Activated B cell treated with CpG ODN at 0.5 μM for 24 hours (primary cell): ENCODE measurements at places on chromosomes 5 and 9. TPM values are rescaled to one million over a fixed set of nuclear protein-coding genes. Genes with fewer than 3 reads are reported as not detected.
A peak's percentile ranks its signal among the peaks of the same experiment; 100 is the strongest.

DNA sequence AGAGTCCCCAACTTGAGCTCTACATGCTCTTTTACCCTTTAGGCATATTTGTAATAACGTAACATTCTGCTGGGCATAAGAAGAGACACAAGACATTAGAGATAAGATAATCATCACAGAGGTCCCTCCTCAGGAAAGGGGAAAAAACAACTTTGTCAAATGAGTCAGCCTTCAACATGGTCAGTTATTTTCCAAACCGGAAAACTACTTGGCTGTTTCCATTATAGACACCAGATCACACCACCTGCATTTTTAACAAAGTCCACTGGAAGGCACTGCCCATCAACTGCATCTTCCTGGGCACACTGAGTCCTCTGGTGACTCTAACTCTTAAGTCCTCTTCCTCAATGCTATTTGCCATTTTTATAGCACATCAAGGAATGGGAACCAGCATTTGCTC, 221.8 kb downstream of the FAM114A2 start:
- no peaks in the 10 kb centered on the region for H3K27me3 ChIP-seq
- no peaks in the 10 kb centered on the region for H3K4me1 ChIP-seq
- H3K27ac ChIP-seq: no peak overlapping the region
- no peaks in the 10 kb centered on the region for H3K36me3 ChIP-seq

DNA sequence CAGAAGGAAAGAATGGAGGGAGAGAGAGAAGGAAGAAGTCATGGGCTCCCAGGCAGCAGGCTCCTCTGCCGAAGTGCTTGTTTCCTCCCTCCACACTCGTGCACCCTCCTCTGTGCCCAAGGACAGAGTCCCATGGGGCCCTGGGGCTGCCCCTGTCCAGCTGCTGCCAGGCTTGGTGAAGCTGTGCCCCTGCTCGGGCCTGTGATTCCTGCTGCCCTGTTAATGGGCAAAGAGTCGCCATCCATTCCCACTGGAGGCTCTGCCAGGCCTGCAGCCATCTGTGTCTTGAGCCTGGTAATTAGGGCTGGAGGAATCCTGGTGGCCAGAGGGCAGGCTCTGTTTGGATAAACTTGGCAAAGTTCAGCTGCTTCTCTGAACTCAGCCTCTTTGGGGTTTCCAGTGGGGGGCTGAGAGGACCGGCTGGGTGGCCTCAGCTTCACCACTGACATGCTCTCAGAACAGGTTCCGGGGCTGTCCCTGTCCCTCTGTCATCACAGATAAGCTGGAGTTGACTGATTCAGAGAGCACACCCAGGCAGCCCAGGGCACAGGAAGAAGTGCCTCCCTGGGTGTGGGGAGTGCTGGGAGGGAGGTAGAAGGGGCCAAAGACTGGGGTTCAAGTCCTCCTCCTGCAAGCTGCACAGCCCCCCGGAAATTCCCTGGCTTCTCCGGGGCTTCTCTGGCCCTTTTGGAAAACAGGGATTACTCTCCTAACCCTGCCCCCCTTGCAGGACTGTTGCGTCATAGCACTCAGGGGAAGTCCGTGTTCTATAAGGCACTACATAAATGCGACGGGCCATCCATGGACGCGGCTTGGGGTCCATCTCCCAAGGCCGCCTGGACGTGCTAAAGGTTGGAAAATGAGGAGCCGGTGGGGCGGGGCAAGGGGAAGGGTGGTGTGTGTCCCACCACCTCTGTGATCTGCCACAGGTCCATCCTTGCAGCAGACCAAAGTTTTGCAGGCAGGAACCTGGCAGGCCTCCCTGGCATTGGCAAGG, 154.8 kb downstream of the PAX5 start:
- peaks cover 81% of the 10 kb centered on the region for H3K4me1 ChIP-seq
- DNase-seq: no peak
- H3K27ac ChIP-seq: peak overlapping the region; percentile 87
- H3K27me3 ChIP-seq: no peaks in the 10 kb centered on the region
- peak overlapping the region; percentile 5 for H3K4me3 ChIP-seq

GRCh38 chr9:87342743-87343142, 154.9 kb upstream of the DAPK1 start:
- H3K4me1 ChIP-seq: no peaks in the 10 kb centered on the region
- no peak overlapping the region for H3K27ac ChIP-seq
- H3K36me3 ChIP-seq: no peaks in the 10 kb centered on the region
- H3K27me3 ChIP-seq: peaks cover 7% of the 10 kb centered on the region
- H3K4me3 ChIP-seq: no peak overlapping the region

DNA sequence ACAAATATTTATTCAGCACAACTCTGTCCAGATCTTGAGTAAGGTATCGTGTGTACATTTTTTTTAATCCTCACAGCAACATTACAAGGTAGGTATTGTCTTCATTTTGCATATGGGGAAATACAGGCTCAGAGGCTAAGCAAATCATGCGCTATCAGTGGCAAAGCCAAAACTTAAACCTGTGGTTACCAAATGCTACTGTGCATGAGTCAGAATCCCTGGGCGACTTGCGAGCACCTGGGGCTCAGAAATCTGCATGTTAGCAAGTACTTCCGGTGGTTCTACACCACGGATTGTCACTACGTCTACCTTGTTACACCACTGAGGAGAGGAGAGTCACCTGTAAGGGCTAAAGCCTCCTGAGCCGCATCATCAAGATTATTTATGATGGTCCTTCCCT, 21.3 kb downstream of the C5orf58 start:
- no peaks in the 10 kb centered on the region for H3K27me3 ChIP-seq
- no peak overlapping the region for H3K4me3 ChIP-seq
- H3K4me1 ChIP-seq: peaks cover 14% of the 10 kb centered on the region

DNA sequence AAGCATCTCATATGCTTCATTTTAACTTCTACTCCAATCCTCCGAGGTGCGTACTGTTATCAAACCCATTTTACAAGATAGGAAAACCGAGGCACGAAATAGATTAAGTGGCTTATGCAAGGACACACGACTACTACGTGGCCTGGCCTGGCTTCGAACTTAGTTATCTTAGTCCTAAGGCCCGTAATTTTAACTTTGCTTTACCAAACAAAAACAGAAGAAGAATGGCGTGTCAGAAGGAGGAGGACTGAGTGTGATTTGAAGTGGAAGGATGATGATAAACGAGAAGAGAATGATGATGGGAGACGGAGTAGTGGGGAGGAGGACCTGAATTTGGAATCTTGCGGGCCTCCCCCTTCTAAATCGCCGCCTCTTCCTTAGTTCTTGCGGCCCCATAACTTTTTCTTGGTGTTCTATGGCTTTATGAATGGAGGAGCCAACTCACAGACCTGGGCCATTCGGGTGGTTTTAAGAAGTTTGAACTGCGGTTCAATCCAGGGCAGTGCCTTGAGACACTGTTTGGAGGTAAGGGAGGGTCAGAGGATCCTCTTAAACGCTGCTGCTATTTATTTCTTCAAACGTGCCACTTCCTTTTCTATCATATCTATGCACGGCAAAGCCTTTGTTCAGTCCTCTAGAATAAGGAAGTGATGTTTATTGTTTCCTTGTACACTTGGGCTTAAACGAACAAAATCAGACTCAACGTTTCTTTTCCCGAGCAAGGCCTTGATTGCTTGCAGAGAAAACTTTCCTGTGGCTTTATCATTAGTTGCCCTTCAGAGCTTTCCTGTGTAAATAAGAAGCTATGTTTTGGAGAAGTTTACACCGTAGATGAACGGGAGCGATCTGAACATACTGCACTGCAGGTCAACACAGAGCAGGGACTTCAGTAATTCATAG, 795 bp downstream of the CNOT8 start:
- peaks cover 55% of the 10 kb centered on the region for H3K4me1 ChIP-seq
- peaks cover 37% of the 10 kb centered on the region for H3K36me3 ChIP-seq
- H3K4me3 ChIP-seq: peak overlapping the region; percentile 91
- peak; percentile 20 for DNase-seq

DNAJA1 gene
- total RNA-seq: 107 and 117 TPM in 2 replicates

DNA sequence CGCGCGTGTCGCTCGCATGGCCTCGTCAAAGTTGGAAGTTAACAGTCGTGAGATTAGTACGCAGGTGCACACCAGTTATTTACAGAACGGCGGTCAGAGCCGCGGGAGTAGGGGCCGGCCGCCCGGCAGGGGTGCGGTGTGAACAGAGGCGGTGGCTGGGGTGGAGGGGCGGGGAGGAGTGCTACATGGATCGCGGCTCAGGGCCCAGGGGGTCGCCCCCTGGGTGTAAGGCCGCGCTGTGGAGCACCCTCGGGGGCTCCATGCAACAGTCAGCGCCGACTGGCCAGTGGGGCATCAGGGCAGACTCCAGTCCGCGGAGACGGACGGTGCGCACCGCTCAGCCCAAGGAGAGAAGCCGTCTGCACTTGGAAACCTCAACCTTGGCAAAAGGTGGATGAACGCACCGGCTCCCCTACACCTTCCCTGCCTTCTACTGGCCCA, 60.3 kb downstream of the ZNF354C start:
- DNase-seq: no peak
- H3K27ac ChIP-seq: no peak overlapping the region
- H3K27me3 ChIP-seq: no peaks in the 10 kb centered on the region
- H3K4me3 ChIP-seq: no peak overlapping the region

MLANA gene
- not detected in 2 replicates for total RNA-seq

SPATA31D4 gene
- not detected in 2 replicates for total RNA-seq

- H3K4me3 ChIP-seq: no peak overlapping the region
- no peaks in the 10 kb centered on the region for H3K27me3 ChIP-seq
- DNase-seq: no peak
- no peaks in the 10 kb centered on the region for H3K36me3 ChIP-seq
Observed at GRCh38 chr5:92402045-92402444, 1018.9 kb upstream of the ARRDC3 start.

DNA sequence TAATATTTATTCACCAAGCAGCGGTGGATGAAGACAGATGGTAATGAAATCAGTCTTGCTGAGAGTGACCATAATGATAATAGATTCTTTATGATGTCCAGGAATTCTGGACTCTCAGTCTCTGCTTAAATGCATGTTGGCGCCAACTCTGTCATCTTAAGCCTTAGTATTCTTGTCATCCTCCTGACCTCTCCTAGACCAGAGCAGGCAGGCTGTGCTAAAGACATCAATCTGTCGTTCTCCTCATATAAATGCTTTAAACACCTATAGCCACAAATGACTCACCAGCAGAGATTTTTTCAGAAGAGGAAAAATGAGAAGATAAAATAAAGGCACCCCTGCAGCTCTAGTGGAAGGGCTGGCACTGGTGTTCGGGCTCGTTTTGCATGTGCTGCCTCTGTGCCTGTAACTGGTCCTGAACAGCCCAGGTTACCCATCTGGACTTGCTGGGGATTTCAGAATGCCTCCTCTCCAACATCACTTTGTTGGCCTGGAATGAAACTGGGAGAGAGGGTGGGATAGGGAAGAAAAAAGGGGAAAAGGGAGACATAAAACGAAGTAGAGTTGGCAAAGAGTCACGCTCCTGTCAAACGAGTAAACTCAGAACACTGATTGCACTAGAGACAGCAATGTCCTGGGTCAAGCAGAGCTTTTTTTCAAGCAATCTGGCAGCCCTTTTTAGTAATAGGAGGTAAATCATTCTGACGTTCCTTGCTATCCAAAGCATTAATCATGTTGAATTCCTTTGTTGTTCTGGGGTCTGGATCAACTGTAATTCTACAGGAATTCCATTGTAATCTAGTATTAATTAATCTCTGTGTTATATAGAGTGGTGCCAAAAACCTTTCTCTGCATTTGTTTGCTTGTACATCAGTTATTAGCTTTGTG, 195.5 kb upstream of the CLINT1 start:
- no peaks in the 10 kb centered on the region for H3K4me1 ChIP-seq
- no peaks in the 10 kb centered on the region for H3K36me3 ChIP-seq
- H3K4me3 ChIP-seq: no peak overlapping the region
- H3K27me3 ChIP-seq: peaks cover 19% of the 10 kb centered on the region
- no peak for DNase-seq
- H3K27ac ChIP-seq: no peak overlapping the region

- H3K4me3 ChIP-seq: no peak overlapping the region
- peaks cover 34% of the 10 kb centered on the region for H3K4me1 ChIP-seq
- H3K27me3 ChIP-seq: no peaks in the 10 kb centered on the region
- H3K36me3 ChIP-seq: no peaks in the 10 kb centered on the region
Observed at GRCh38 chr5:40654377-40654991, 25.2 kb upstream of the PTGER4 start.

HRCT1 gene
- not detected in 2 replicates for total RNA-seq

MEIKIN gene
- not detected in 2 replicates for total RNA-seq

GRCh38 chr9:94783102-94783682, 56.7 kb downstream of the AOPEP start:
- H3K27ac ChIP-seq: no peak overlapping the region
- H3K27me3 ChIP-seq: no peaks in the 10 kb centered on the region
- no peak overlapping the region for H3K4me3 ChIP-seq
- H3K4me1 ChIP-seq: peaks cover 7% of the 10 kb centered on the region

C1QTNF2 gene
- total RNA-seq: not detected in 2 replicates

- no peak overlapping the region for H3K4me3 ChIP-seq
- H3K4me1 ChIP-seq: no peaks in the 10 kb centered on the region
- H3K27ac ChIP-seq: no peak overlapping the region
- DNase-seq: no peak
- no peaks in the 10 kb centered on the region for H3K36me3 ChIP-seq
- H3K27me3 ChIP-seq: peaks cover 4% of the 10 kb centered on the region
Observed at GRCh38 chr5:38783011-38783561, 62.7 kb upstream of the OSMR start.

- H3K4me1 ChIP-seq: no peaks in the 10 kb centered on the region
- H3K36me3 ChIP-seq: no peaks in the 10 kb centered on the region
- peaks cover 16% of the 10 kb centered on the region for H3K27me3 ChIP-seq
- no peak for DNase-seq
Observed at GRCh38 chr9:113658545-113658895, 195.0 kb downstream of the RGS3 start.

- peaks cover 5% of the 10 kb centered on the region for H3K4me1 ChIP-seq
- no peak for DNase-seq
- H3K4me3 ChIP-seq: no peak overlapping the region
- peaks cover 2% of the 10 kb centered on the region for H3K27me3 ChIP-seq
- H3K27ac ChIP-seq: no peak overlapping the region
Observed at GRCh38 chr5:67817652-67818051, 397.9 kb upstream of the PIK3R1 start.

DNA sequence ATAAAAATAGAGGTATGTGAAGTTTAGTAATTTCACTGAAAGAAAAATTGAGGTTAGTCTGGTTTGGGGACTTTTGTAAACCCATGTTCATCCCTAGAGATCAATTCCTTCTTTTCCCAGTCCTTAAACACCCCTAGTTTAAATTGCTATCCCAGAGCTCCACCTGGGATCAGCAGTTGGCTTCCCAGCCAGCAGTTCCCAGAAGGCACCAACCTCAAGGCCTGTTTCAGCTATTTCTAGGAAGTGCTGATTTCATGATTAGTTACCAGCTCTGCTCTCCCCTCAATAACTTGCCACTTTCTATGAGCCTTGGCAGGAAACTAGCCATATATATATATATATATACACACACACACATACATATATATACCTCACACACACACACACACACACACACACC, 30.5 kb downstream of the EPB41L4B start:
- no peak overlapping the region for H3K4me3 ChIP-seq
- H3K27ac ChIP-seq: no peak overlapping the region
- peaks cover 5% of the 10 kb centered on the region for H3K27me3 ChIP-seq
- no peaks in the 10 kb centered on the region for H3K4me1 ChIP-seq
